ENCODE measurements at places on chromosomes 13 and 19.

- no peak for DNase-seq
These were observed 105.1 kb downstream of the COG6 start for GRCh38 chr13:39760521-39760920.

- no peak for DNase-seq
These were observed 1.7 kb downstream of the ANO8 start for GRCh38 chr19:17332677-17333581.

DNA sequence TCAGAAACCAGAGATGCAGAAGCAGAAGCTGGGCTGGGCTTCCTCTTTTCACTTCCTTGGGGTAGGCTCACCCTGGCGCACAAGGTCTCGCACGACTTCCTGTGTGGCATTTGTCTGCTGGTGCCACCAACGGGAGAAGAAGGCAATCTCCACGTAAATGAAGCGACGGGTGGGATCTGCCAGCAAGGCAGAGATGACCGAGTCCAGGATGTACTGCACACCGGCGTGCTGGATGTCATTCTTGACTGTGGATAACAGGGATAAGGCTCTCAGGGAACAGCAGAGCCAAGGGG is 1.3 kb downstream of the MAN2B1 start:
- no peak for DNase-seq

GRCh38 chr19:11194656-11195558 is 2.4 kb downstream of the KANK2 start:
- no peak for DNase-seq

DNA sequence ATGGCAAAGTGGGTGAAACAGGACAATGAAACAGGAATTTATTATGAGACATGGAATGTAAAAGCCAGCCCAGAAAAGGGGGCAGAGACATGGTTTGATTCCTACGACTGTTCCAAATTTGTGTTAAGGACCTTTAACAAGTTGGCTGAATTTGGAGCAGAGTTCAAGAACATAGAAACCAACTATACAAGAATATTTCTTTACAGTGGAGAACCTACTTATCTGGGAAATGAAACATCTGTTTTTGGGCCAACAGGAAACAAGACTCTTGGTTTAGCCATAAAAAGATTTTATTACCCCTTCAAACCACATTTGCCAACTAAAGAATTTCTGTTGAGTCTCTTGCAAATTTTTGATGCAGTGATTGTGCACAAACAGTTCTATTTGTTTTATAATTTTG is 8.6 kb downstream of the CLN5 start:
- no peak for DNase-seq

DNA sequence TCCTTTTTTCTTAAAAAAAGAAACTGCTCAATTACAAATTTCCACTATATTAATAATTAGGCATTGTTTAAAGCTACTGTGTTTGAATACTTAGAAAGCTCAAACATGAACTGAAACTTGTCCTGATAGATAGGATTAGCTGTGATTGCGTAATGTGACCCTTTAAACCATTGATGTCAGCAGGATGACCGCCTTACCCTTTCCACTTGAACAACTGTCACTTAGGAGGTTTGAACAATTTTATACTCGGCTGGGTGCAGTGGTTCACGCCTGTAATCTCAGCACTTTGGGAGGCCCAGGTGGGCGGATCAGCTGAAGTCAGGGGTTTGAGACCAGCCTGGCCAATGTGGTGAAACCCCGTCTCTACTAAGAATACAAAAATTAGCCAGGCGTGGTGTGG is 2.9 kb downstream of the LAMP1 start:
- DNase-seq, result no peak

DNA sequence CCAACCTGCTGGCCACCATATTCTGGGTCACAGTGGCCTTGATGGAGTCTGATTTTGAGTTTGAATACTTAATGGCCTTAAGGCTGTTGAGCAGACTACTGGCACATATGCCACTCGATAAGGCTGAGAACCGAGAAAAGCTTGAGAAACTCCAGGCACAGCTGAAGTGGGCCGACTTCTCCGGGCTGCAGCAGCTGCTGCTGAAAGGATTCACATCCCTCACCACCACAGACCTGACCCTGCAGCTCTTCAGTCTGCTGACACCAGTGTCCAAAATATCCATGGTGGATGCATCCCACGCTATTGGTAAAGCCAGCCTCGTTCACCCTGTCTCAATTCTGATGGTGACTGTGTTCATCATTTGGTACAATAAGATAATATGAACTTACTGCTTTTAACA is 77.5 kb downstream of the ZAR1L start:
- DNase-seq, result no peak

GRCh38 chr13:22700246-22700887 is 480.4 kb upstream of the SGCG start:
- DNase-seq, result no peak

DNA sequence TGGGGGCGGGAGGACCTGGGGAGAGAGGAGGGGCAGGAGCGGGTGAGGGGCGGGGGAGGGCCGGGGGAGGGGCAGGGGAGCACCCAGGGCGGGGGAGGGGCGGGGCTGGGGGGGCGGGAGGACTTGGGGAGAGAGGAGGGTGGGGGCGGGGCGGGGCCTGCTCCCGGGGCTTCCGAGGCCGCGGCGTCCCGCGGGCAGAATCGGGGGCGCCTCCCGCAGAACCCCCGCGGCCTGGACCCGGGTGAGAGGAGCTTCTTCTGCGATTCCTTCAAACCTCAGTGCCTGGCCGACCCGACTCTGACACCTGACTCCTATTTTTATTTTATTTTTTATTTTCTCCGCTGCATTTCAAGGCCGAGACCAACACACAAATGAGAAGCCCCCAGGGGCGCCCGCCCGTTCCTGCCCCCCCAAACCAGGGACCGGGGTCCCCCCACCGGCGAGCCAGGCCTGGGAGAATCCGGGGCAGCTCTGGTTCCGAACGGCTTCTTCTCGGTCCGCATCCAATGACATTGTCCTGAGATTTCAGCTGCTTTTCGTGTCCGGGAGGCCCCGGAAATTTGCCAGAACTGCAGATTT is 470 bp upstream of the GRTP1 start:
- DNase-seq, result no peak

- no peak for DNase-seq
These were observed 52.4 kb downstream of the LYL1 start for GRCh38 chr19:13050274-13050673.

DNA sequence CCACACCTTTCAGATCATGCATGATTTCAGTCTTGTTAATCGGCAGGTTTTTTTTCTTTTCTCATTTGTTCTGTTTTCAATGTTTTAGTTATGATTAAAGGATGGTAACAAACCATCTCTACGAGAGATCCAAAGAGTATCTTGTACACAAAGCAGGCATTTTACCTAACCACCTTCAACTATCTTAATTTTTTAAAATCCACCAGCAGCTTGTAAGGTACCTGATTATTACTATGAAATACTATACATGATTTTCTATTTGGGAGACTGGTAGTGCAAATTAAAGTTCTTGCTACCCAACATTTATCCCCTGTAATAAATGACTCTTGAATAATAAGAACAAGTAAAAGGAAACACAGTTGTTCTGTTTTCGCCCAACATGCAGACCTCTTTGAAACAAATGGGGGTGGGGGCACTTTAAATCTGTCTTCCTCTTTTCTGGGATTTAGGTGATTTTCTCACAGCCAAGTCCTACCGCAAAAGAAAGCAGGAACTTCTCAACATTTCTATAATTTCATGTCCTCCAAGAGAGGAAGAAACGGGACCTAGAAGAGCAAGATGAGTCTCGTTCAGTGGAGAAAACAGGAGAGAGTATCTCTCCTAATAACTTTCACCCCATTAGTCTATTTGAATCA is 3.6 kb downstream of the POU4F1 start:
- no peak for DNase-seq

- no peak for DNase-seq
These were observed 5.6 kb upstream of the URI1 start for GRCh38 chr19:29936409-29936808.

GRCh38 chr13:108322206-108322824 is 52.8 kb downstream of the TNFSF13B start:
- no peak for DNase-seq

DNA sequence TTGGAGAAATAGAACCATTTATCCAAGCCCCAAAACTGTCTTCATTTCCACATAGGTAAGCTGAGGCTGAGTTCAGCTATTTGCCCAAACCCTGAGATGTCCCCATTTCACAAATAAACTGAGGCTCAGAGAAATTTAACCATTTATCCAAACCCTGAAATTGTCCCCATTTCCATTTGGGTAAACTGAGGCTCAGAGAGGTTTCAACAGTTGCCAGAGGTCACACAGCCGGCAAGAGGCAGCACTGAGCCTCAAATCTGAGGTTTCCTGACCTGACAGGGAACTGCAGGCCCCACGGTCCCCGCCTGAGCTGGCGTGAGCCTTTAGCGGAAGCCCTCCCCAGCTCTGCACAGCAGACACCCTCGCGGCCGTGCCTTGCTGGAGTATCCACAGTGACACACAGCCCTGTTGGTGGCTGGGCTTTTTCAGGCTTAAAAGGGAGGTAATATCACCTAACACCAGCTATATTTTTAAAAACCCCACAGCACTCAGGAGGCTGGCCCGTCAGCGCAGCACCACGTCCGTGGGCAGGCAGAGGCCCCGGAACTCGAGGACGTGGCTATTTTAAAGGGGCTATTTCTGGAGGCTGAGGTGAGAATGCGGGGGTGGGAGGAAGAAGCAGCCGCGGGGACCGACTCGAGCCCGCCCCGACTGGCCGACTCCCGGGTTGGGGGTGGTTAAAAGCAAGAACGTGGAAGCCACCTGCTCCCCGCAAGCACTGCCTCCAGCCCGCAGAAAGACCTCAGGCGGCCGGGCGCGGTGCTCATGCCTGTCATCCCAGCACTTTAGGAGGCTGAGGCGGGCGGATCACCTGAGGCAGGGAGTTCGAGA is 18.5 kb downstream of the PTPRS start:
- no peak for DNase-seq

GRCh38 chr13:36438594-36439483 is 6.5 kb downstream of the CCNA1 start:
- DNase-seq, result no peak

- no peak for DNase-seq
These were observed 87.0 kb downstream of the MAB21L1 start for GRCh38 chr13:35389535-35389934.

DNA sequence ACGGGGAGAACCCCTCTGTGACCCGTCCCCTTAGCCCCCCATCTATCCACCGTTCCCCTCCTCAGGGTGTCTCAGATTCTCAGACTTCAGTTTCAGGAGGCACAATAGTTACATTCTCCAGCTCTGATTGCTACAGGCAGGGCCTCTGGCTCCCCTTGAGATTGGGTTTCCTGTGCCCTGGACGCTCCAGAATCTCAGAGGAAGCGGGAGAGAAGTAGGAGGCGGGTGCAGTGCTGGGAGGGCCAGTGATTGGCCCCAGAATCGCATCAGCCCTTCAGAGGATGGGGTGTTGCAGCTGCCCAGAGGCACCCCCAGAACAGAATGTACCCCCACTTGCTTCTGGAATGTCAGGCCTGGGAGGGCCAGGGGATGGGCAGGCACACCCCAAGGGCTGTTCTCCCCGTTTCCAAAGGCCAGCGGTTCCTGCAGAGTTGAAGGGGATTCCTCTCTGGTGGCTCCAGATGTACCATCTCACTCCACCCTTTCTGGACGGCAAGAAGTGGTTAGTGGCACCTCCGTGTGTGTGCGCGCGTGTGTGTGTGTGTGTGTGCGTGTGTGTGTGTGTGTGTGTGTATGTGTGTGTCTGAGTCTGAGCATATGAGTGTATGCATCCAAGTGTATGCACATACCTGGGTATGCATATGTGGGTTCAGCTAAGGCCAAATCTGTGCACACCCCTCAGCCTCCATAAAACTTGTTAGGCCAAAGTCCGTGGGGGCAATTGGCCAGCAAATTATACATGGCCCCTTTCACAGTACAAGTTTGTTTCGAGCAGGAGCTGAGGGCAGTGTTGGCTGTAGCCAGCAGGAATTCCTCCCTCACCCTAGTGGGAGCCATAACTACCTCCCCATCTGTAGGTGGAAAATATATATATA is 35.5 kb downstream of the LYL1 start:
- DNase-seq, result no peak

DNA sequence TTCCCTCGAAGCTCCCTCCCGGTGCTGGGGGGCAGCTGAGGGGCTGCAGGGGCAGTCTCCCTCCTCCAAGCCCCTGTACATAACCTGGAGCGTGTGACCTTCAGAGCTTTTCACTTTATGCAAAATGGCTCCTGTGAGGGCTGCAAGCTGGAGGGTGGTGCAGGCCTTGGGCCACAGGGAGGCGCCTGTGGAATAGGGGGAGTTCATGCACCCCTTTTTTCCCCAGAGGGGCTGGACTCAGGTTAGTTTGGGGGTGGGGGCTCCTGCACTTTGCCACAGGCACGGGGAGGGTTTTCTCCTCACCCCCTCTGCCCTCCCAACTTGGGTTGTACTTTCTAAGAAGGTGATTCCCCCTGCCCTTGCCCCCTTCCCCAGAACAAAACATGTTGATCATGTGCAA is 6.6 kb upstream of the PRR19 start:
- DNase-seq, result no peak

GRCh38 chr19:17848595-17849292 is 962 bp upstream of the JAK3 start:
- DNase-seq, result no peak

- DNase-seq, result no peak
These were observed 41.9 kb upstream of the POU2F2 start for GRCh38 chr19:42174188-42174587.

- DNase-seq, result no peak
These were observed 87.1 kb downstream of the ATP11A start for GRCh38 chr13:112776971-112777370.

- DNase-seq, result no peak
These were observed 29.8 kb upstream of the PABPC3 start for GRCh38 chr13:25065974-25066770.

DNA sequence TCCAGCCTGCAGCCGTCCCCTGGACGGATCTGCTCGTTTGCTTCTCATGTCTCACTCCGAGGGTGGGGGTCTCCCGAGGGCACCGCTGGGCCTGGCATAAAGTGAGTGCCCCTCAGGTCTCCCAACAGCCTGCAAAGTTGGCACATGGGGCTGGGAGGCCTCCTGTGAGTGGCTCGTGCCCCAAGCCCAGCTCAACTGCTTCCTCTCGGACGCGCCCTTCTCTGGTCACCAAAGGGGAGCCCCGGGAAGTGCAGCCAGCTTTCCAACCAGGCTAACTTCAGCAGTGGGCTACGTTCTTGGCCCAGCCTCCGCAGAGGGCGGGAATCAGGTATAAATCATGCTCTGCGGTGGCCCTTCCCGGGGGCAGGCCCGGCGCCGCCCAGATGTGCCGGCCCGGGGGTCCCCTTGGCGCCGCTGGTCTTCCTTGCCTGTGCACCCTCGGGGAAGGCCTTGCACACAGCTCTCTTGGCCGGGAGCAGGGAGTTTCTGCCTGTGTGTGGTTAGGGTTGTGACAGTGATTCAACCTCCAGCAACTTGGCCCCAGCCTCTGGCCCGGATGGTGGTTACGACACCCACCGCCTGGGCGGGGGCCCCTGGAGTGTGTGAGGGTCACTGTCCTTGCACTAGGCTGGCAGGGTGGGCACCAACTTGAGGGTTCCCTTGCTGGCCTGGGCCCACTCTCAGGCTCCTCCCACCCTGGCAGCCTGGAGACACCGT is 20.7 kb downstream of the CEBPG start:
- DNase-seq, result no peak

GRCh38 chr13:97875218-97875617 is 78.3 kb upstream of the IPO5 start:
- no peak for DNase-seq
